ENCODE measurements at places on chromosomes 7 and 10.

- DNase-seq: peak; percentile 99
Measured at GRCh38 chr10:14560274-14560673, 214.4 kb downstream of the FAM107B start.

- DNase-seq: no peak
Measured at GRCh38 chr7:95595746-95596197, 544 bp downstream of the PDK4 start.

DNA sequence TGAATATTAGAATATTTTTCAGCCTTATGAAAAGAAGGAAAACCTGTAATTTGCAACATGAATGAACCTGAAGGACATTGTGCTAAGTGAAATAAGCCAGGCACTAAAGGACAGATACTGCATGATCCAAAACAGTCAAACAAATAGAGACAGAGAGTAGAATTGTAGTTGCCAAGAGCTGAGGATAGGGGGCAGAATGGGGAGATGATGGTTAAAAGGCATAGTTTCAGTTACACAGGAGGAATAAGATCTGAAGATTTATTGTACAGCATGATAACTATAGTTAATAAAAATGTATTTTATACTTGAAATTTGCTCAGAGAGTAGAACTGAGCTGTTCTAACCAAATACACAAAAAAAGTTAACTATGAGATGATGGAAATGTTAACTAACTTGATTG is 149.0 kb upstream of the TMEM106B start:
- DNase-seq: no peak

GRCh38 chr7:116741625-116742316 is 69.8 kb downstream of the MET start:
- DNase-seq: peak; percentile 62

DNA sequence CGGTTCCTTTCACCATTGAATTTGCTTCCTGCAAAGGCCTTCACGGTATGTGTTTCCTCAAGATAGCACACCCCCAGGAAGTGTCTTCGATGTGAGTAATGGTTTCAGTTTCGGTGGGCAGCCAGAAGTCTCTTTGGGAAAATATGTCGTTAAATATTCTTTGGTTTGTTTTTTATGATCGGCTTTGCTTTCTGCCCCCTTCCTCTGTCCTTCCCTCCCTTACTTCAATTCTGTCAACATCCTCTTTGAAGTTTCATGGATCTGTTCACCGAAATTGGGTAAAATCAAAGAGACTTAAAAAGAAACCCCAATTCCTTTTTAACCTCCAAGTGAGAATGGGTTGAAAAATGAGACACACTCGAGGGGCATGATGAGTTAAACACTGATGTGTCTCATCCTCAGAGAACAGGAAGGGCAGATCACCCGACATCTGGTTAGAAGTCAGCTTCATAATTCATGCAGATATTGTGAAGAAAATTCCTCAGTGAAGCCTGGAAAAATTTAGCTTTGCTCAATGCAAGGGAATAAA is 170.8 kb upstream of the HABP2 start:
- no peak for DNase-seq

- DNase-seq: no peak
Measured at GRCh38 chr7:6502886-6503285, 48.4 kb downstream of the GRID2IP start.

DNA sequence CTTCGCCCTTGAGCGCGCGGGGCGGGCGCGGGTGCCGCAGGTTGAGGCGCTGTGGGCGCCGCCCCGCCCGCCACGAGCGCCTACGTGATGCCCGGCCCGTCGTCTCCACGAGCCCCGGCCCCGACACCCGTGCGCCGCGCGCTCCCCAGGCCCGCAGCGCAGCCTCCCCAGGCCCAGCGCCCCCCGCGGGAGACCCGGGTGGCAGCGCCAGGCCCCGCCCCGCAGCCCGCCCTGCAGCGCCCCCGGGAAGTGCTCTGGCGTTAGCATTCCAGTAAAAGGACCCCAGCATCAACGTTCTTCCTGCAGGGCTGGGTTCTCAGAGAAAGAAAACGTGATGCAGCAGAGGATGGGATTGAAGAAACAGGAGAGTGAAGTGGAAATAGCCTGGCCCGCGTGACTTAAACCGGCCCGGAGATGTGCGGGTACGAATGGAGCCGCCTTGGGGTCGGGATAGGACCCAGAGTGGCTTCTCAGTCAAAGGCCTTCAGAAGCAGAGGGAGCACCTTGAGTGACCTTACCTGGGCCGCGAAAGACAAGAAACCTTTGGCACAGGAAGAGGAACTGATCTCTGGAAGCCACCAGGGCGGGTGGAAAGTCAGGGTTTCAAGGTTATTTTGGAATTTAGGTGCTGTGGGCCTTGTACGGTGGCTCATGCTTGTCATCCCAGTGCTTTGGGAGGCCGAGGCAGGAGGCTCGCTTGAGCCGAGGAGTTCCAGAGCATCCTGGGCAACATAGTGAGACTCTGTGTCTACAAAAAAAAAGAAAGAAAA is 1.8 kb downstream of the PFKP start:
- no peak for DNase-seq

GRCh38 chr7:10429511-10429910 is 544.2 kb upstream of the PHF14 start:
- no peak for DNase-seq

GRCh38 chr7:127702938-127703337 is 50.9 kb downstream of the SND1 start:
- no peak for DNase-seq

DNA sequence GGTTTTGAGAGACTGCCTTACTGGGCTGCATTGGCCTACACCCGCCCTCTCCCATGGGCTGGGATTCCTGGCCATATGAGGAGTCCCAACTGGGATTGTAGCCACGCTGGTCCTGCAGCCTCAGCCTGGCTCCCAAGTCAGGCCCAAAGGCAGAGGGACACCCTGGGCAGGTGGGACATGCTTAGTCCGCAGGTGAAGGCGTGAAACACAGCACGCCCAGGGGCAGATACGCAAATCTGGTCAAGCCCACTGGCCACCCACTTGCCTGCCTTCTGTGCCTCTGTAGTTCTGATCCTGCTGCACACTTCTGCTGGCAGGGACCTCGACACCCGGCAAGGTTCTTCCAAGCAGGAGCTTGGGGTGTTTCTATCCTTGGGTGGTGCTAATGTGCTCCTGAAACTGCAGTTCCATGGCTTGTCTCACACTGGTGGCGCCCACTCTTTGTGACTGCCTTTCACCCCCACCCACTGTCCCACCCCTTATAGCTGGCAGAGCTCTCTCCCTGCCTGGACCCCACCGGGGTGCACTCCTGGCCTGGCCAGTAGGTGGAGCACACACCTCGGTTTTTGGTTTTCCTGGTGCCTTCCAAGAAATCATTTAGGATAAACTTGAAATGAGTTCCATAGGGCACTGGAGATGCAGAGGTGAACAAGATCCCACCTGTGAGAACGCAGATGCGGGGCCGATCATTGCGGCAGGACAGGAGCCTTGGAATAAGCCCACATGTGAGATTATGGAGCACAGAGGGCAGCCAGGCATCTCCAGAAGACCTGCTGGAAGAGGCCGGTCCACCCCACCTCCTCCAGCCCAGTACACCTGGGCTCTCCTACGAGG is 47.9 kb downstream of the MKI67 start:
- peak; percentile 50 for DNase-seq

GRCh38 chr10:100182281-100182680 is 3.5 kb downstream of the ERLIN1 start:
- no peak for DNase-seq

GRCh38 chr7:44489955-44490350 is 505 bp downstream of the NUDCD3 start:
- peak; percentile 63 for DNase-seq

GRCh38 chr7:50164559-50165170 is 71.6 kb upstream of the ZPBP start:
- no peak for DNase-seq

GRCh38 chr7:17492437-17492836 is 194.0 kb downstream of the AHR start:
- peak; percentile 86 for DNase-seq

DNA sequence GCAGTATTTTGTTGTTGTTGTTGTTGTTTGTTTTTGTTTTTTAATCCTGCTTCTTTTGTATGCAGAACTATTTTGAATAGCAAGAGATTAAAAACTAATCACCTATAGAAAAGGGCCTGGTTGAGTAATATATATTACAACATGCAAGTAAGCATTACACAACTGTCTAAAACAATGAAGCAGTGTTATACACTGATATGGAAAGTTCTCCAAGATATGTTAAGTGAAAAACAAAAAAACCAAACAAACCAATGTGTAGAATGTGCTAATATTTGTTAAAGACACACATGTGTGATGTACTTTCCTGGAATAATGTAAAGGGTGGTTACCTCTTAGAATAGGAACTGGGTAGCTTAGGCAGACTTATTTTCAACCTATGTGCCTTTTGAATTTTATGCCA is 117.4 kb downstream of the ZNF365 start:
- DNase-seq: peak; percentile 48

GRCh38 chr7:108408296-108408991 is 47.8 kb downstream of the NRCAM start:
- DNase-seq: no peak

DNA sequence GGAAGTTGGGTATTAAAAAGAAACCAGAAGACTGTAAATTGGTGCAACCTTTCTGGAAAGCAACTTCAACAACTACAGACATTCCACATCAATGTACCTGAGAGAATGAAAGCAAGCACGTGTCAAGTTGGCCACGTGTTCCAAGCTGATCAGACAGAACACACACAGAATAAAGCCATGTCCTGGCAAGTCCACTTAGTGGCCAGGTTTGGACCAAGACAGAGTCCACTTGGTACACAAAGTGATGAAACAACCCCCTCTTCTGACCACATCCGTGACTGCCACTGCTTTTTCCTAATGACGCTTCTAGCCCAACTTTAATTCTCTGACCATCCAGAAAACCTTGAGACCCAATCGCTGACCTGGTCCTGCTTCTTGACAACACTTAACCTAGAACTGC is 109.4 kb downstream of the ABLIM1 start:
- DNase-seq: peak; percentile 57

DNA sequence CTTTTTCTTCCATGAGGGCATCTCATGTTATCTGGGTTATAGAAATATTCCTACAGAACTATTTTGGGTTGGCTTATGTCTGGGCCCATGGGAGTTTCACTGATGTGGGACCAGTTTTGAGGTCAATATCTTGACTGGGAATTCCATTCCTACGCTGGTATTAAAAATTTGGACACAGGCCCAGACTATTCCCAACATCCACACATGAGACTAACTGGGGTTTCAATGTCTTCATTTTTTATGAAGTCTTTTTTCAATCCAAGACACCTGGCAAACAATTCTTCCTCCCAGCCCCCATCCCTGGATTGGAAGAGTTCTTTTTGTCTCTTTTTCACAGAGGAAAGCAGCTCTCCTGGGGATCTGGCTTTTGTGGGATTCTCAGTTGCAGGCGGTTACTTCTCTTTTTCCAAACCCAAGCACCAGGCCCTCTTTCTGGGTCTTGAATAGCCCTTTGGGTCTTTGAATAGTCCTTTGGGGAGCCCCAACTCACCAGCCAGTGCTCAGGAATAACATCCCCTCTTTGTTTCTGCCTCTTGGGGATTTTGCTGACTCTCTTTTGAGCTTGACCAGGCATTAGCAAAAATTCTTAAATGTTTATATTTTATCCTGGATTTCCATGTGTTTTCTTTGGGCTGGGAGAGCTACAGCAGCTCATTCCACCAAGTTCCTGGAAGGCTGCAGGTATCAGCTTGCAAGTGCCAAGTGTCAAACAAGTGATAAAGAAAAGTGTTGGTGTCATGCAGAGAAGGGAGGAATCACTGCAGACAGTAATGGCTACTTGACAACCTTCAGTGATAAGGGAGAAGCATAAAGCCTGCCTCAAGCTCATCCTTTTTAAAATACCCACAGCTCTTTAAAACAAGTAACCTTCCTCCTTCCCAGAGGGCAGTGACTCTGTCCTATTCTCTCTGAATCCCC is 234.3 kb downstream of the ADAM12 start:
- DNase-seq: no peak

DNA sequence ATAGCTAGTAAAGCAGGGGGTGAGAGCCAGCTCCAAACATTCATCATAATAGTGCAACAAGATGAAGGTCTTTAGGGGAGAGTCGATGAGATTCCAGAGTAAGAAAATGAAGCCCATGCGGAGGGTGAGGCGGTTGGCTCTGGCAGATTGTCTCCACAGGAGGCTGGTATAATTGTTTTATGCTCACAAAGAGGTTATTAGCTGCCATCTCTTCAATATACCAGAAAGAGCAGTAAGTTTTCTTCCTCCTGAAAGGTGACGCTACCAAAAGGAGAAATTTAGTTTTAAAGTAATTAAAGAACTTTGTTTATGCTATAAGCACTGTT is 59.2 kb upstream of the KCNIP2 start:
- DNase-seq: no peak

GRCh38 chr7:151857412-151857811 is 19.5 kb downstream of the PRKAG2 start:
- no peak for DNase-seq

- DNase-seq: no peak
Measured at GRCh38 chr7:151775547-151776443, 101.1 kb downstream of the PRKAG2 start.

GRCh38 chr7:127153315-127153714 is 99.4 kb downstream of the GRM8 start:
- DNase-seq: no peak

- DNase-seq: peak; percentile 68
Measured at GRCh38 chr10:83871187-83872081, 267.9 kb upstream of the GHITM start.

GRCh38 chr7:79217976-79218626 is 235.4 kb downstream of the MAGI2 start:
- DNase-seq: no peak

DNA sequence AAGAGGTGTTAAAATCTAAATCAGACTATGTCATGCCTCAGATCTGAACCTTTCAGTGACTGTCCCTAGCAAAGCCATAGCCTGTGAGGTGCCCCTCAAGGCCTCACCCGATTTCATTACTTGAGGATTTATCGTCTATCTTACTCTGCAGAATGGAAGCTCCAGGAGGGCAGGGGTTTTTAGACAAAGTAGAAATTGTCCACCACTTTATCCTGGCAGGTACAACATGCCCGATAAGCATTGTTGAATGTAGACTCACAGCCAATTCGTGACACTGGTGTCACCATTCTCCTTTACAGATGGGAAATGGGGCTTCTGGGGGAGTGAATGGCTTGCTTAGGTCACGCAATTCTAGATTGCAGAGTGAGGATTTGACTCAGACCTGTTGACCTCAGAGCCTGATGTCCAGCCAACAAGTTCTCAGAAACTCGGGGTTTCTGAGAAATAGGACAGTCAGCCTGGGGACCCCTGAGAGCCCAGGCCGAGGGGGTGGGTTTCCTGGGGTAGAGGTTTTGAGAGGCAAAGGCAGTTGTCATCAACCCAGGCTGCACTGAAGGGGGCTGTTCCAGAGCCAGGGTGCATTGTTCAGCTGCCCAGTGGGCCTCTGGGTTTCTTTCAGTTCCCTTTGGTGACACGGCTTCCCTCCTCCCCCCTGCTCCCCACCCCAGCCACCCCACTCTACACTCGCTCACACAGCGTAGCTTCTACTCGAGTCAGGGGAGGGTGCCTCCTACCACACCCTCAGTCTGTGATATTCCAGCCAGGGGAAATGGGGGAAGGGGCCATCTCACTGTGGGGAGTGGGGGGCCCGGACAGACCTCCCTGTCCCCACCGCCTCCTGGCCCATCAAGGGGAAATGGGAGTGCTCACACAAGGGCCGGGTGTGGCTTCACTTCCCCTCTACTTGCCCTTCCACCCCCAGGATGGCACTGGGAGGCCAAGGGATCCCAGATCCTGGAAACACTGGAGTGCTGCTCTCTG is 3.1 kb upstream of the IRF5 start:
- no peak for DNase-seq

GRCh38 chr7:154195266-154195665 is 143.1 kb downstream of the DPP6 start:
- no peak for DNase-seq
